Epithelial cell of esophagus (primary cell): ENCODE measurements at places on chromosomes 6 and 20.

- DNase-seq: peak; percentile 99
Observed at GRCh38 chr6:111985202-111985731, 68.6 kb upstream of the CCN6 start.

DNA sequence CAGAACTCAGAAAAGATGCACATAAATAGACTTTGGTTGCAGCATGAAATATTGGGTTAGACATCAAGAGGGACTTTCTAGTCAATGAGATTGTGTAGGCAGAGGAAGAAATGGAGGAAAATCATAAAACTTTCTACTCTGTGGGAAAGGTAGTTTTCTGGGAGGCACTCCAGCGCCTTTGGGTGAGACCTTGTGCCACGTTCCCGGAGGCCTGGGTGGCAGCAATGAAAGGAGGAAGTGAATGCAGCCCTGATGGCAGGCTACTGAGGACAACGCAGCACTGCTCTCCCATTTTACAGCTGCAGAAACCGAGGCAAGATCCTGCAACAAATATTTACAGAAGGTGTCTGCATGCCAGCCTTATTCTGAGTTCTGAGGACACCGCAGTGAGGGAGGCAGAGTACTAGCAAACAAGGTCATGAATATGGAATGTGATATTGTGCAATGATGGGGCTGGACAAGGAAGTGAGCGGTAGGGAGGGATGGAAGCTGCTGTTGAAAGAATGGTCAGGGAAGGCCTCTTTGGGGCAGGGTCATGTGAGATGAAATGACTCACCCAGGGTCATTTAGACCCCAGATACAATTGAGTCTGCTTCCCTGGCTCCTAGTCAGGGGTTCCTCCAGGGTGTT, 159.1 kb downstream of the TFAP2C start:
- DNase-seq: peak; percentile 97

- DNase-seq: no peak
Observed at GRCh38 chr20:56629464-56630085, 469 bp downstream of the TFAP2C start.

DNA sequence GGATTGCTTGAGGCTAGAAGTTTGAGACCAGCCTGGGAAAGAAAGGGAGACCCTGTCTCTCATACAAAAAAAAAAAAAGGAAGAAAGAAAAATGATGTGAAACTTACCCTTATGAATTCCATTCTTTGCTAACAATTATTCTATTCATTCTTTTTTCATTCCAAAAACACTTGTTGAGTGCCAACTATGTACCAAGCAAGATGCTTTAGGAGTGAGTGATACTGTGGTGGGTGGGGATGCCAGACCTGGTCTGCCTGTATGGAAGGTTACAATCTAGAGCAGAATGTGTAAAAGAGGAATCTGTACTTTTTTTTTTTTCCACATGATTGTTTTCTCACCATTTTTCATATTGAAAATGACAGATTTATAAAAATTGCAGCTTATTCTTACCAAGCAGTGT, 73.8 kb upstream of the TULP1 start:
- no peak for DNase-seq

- DNase-seq: no peak
Observed at GRCh38 chr6:97023982-97024381, 99.5 kb downstream of the KLHL32 start.
